ENCODE measurements at places on chromosomes 3 and 15. TPM values are rescaled to one million over a fixed set of nuclear protein-coding genes. Genes with fewer than 3 reads are reported as not detected.

DNA sequence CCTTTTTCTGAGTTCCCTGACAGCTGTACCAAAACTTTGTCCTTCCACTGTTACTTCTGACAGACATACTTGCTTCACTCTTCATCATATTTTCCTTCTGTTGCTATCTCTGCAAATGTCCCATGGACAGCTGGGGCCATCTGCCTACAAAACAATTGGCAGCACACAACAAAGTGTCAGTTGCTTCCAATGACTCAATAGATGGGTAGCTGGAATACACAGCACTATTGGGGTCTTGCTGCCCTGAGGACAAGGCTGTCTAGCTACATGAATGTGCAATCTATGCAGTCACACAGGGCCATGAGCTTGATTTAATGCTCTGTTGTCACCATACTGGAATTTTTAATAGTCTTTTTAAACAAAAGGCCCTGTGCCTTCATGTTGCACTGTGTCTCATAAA lies 192.8 kb downstream of the DTWD1 start:
- DNase-seq = no peak
- H3K27me3 ChIP-seq = peaks cover 6% of the 10 kb centered on the region
- no peaks in the 10 kb centered on the region for H3K36me3 ChIP-seq
- H3K4me1 ChIP-seq = peaks cover 17% of the 10 kb centered on the region
- H3K27ac ChIP-seq = no peak overlapping the region
- H3K4me3 ChIP-seq = no peak overlapping the region

DNA sequence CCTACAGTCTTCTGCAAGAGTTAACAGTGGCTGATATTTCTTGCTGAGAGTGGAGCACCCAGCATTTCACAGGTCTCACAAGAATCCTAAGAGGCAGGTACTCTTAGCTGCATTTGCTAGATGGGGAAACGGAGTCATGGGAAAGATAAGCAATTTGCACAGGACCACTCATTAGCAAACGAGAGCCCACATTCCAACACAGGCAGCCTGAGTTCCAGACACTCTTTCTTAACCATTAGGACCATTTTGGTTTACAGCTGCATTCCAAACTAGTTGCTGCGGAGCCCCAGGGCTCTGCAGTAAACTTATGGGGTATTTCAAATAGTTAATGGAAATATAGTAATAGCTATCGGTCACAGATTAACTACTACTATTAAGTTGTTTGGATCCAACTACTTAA lies 42.5 kb downstream of the LYZL4 start:
- no peak for DNase-seq
- no peaks in the 10 kb centered on the region for H3K36me3 ChIP-seq
- H3K4me1 ChIP-seq = no peaks in the 10 kb centered on the region
- H3K27me3 ChIP-seq = no peaks in the 10 kb centered on the region
- H3K4me3 ChIP-seq = no peak overlapping the region

- H3K4me3 ChIP-seq = peak overlapping the region; percentile 70
- peaks cover 4% of the 10 kb centered on the region for H3K4me1 ChIP-seq
- H3K27me3 ChIP-seq = no peaks in the 10 kb centered on the region
- peak overlapping the region; percentile 60 for H3K27ac ChIP-seq
These were observed 698 bp downstream of the MELTF start for GRCh38 chr3:197028728-197029510.

DNA sequence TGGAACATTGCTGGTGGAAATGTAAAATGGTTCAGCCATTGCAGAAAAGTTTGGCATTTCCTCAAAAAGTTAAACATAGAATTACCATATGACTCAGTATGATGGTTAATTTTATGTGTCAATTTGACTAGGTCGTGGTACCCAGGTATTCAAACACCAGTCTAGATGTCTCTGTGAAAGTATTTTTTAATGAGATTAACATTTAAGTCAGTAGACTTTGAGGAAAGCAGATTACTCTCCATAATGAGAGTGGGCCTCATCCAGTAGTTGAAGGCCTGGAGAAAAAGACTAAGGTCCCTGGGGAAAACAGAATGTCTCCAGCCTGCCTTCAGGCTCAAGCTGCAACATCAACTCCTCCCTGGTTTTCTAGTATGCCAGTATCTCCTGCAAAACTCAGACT lies 42.3 kb upstream of the TMEM87A start:
- no peak overlapping the region for H3K27ac ChIP-seq
- no peaks in the 10 kb centered on the region for H3K4me1 ChIP-seq
- peaks cover 10% of the 10 kb centered on the region for H3K36me3 ChIP-seq
- H3K27me3 ChIP-seq = no peaks in the 10 kb centered on the region

DNA sequence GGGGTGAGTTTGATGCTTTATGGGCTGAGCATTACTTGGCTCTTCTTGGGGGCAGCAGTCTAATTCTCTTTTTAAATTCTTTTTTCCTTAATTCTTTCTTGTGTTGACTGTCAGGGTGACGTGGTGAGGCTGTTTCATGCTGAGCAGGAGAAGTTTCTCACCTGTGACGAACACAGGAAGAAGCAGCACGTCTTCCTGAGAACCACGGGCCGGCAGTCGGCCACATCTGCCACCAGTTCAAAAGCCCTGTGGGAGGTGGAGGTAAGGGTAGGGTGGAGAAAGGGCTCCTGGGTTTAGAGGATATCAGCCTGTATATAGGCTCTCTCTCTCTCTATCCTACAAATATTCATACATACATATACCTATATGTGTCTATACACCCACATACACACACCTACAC lies 152.3 kb downstream of the ITPR1 start:
- peak overlapping the region; percentile 68 for H3K27ac ChIP-seq
- H3K27me3 ChIP-seq = no peaks in the 10 kb centered on the region
- peaks cover 20% of the 10 kb centered on the region for H3K4me1 ChIP-seq

DNA sequence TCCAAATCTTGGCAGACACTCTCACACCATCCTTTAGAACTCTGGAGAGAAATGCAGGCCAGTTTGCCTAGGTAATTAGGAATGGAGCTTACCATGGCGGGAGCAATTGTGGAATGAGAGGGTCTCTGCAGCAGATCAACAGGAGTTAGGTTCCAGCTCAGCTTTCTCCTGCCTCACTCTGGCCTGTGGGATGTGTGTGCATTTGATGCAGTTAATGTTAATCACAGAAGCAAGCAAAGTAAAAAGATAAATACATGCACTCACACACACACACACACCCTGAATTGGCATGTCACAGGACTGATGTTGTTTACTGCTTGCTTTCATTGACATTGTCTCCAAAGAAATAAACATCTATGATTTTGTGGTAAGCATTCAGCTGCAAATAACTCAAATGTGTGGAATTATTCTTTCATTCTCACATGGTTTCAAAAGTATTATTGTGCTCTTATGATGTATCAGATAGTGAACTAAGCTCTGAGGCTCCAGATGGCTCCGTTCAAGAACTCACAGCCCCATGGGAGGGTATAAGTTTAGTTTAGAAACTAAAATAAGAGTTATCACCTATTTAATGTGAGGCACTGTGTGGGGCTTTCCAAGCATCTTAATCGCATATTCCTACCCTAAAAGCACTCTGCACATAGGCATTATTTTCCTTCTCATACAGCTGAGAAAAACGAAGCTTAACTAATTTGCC lies 31.3 kb upstream of the BFSP2 start:
- H3K27ac ChIP-seq = no peak overlapping the region
- no peaks in the 10 kb centered on the region for H3K36me3 ChIP-seq
- H3K27me3 ChIP-seq = peaks cover 6% of the 10 kb centered on the region
- no peak overlapping the region for H3K4me3 ChIP-seq
- H3K4me1 ChIP-seq = no peaks in the 10 kb centered on the region

DNA sequence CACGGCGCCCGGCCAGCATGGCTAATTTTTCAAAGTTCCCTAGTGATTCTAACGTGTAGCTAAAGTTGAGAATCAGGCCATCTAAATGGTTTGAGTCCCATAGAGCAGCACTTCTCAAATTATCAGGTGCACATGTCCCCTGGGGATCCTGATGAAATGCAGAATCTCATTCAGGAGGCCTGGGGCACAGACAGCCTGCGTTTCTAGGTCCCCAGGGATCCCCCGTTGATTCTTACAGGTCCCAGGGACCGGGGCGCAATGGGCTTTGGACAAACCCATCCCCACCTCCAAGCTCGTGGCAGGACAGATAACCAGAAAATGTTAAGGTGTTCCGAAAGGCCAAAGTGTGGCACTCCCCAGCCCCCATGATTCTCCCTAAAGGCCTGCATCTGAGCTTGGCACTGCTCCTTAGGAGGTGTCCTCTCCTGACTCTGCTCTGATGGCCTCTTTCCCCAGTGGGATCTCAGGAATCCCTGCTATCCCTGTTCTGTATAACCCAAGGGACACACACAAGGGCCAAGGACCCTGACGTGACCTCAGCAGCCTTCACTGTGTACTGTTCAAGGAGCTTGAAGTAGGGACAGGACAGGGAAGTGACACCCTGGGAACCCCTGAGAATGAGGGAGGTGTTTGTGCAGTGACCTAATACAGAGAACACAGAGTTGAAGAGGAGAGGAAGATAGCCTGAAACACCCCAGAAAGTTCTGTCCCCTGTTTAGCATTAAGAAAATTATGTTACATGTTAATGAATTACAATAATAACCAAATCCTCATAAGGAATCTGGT lies 8.0 kb downstream of the LRRK1 start:
- no peaks in the 10 kb centered on the region for H3K36me3 ChIP-seq
- no peak overlapping the region for H3K4me3 ChIP-seq
- H3K27ac ChIP-seq = no peak overlapping the region
- H3K27me3 ChIP-seq = peaks cover 15% of the 10 kb centered on the region
- H3K4me1 ChIP-seq = peaks cover 7% of the 10 kb centered on the region
- DNase-seq = no peak

DNA sequence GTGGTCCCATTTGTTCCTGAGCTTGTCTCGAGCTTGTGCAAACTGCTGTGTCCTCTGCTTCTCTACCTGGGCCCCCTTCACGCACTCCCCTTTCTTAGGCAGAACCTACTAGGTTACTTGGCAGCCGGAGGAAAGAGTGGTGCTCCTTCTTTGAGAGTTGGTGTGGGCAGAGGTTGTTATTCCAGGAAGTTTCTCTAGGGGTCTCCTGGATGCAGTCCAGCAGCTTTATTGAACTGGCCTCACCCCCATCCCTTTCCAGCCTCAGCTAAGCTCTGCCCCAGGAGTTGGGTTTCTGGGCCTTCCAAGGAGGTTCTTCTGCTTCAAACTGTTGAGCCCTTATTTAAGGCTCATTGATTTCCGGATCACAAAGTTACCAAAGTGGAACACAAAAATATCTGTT lies 103.2 kb downstream of the C3orf70 start:
- no peak for DNase-seq
- no peaks in the 10 kb centered on the region for H3K4me1 ChIP-seq
- H3K27ac ChIP-seq = no peak overlapping the region
- H3K36me3 ChIP-seq = peaks cover 65% of the 10 kb centered on the region

GRCh38 chr15:81043935-81044575 lies 43.3 kb downstream of the TLNRD1 start:
- H3K27ac ChIP-seq = no peak overlapping the region
- peaks cover 8% of the 10 kb centered on the region for H3K4me1 ChIP-seq
- H3K27me3 ChIP-seq = no peaks in the 10 kb centered on the region
- no peaks in the 10 kb centered on the region for H3K36me3 ChIP-seq
- no peak for DNase-seq

- no peak for DNase-seq
- no peak overlapping the region for H3K4me3 ChIP-seq
- H3K36me3 ChIP-seq = no peaks in the 10 kb centered on the region
- H3K27ac ChIP-seq = no peak overlapping the region
These were observed 67.6 kb downstream of the MITF start for GRCh38 chr3:69806735-69807438.

GRCh38 chr3:23834082-23834870 lies 28.5 kb downstream of the UBE2E1 start:
- H3K27ac ChIP-seq = no peak overlapping the region
- peaks cover 17% of the 10 kb centered on the region for H3K4me1 ChIP-seq
- no peaks in the 10 kb centered on the region for H3K36me3 ChIP-seq
- DNase-seq = no peak
- H3K27me3 ChIP-seq = no peaks in the 10 kb centered on the region

DNA sequence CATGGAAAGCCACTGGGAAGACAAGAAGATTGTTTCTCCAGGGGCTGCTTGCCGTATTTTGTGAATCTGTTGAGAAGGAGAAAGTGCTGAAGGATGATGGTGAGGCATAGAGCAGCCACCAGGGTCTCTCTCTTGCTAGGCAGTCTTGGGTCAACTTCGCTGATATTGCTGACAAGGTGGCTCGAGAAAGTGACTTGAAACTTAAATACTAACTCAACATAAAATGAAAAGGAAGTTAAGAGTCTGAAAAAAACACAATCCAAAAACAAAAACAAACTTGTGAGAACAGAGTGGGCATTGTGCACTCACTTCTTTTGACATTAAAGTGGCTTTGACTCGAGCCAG lies 90.1 kb downstream of the CHST2 start:
- no peak for DNase-seq
- peaks cover 7% of the 10 kb centered on the region for H3K4me1 ChIP-seq
- no peaks in the 10 kb centered on the region for H3K36me3 ChIP-seq
- H3K27ac ChIP-seq = no peak overlapping the region
- H3K27me3 ChIP-seq = no peaks in the 10 kb centered on the region

C15orf62 gene
- total RNA-seq = 1.3 TPM

STARD9 gene
- 8.8 TPM for total RNA-seq

CTNNB1 gene
- total RNA-seq = 129 TPM
